Cerebellum (tissue), 4 donors: ENCODE measurements at places on chromosomes 7 and 10. TPM values are rescaled to one million over a fixed set of nuclear protein-coding genes. Genes with fewer than 3 reads are reported as not detected.

DNA sequence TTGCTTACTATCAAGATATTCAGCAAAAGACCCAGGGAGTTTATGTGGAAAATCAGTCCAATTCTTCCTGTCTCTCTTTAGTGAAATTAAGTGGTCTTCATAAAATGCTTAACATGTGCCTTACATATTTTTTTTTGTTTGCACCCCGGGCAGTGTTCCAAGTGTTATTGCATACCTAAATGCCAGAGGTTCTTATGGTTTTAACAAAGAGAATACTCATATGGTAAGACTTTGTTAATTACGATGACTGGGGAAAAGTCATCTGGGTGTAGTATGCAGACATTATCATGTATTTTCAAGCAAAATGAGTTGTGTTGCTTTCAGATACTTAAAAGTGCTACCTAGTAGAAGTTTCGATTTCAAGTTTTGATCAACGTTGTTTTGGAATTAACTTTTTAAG lies 82.6 kb downstream of the PRKG1 start:
- no peak for DNase-seq

DNA sequence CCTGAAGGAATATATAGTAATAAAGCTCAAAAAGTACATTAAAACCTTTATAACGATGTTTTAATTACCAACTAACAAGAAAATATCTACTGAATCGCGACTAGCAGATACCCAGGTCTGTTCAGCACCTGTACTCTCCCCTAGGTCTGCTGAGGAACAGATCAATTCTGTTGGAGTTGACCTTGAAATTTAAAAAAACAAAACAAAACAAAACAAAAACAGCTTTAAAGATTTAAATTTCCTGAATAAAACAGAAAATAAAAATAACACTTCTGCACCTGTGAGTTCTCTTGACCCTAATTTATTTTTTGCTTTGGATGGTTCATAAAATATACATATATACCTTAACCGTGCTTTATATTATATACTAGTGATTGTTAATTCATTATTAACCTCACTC lies 24.6 kb downstream of the DIP2C start:
- no peak for DNase-seq

SGCE gene
- total RNA-seq: 118 TPM

GRCh38 chr10:52442576-52442975 lies 128.5 kb downstream of the DKK1 start:
- DNase-seq: no peak
